ENCODE measurements at places on chromosomes 1 and 21. TPM values are rescaled to one million over a fixed set of nuclear protein-coding genes. Genes with fewer than 3 reads are reported as not detected.

GRCh38 chr1:153288634-153289275 is 24.0 kb downstream of the PGLYRP3 start:
- DNase-seq, result no peak

DNA sequence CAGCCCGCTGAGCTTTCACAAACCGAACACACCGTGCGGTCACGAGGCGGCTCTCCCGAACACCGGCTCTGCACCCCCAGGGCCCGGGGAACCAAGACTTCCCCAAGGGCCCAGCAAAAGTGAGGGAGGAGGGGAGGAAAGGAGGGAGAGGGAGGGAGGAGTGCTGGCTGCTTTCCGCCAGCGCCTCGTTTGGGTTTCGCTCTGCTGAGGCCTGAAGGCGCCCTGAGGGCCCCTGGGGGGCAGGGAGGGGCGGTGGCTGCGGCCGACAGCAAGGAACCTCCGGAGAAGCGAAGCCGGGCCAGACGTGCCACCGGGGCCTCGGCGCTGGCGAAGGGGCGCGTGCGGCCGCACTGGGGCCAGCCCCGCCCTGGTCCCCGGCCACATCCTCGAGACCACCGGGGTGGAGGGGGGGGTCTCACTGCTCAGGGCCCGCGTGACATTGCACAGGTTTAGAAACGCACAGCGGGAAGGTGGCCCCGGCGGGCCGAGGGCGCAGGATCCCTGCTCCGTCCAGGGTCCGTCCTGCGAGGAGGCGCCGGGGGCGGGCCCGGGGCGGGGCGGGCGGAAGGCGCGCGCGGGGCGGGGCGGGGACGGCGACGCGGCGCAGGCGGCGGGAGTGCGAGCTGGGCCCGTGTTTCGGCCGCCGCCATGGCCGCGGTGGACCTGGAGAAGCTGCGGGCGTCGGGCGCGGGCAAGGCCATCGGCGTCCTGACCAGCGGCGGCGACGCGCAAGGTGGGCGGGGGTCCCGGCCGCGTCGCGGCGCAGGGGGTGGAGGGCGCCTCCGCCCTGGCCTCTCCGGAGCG is at the start of gene PFKL:
TSS of gene PFKL (plus strand) at position 596 of the 804 bp plus-strand sequence. CDS start at position 649, 53 bp downstream.
- peak; percentile 78 for DNase-seq

DNA sequence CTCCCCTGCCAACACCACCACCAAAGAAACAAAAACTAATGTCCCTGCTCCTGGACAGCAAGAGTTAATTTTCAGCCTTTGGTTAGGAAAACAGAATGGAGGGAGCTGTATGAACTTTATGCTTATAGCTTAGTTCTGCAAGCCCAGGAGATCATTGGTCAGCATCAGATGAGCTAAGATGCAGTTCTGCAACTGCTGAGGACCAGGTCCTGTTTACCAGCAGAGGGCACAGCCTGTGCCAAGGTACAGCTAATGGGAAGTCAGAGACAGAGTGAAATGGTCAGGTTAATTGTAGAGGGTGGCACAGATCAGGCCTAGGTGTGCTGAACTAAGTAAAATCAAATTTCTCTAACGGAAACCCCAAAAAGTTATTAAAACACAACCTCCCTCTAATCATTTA is 161.3 kb downstream of the ROR1 start:
- no peak for DNase-seq

The RBBP4 gene
- 192 TPM for total RNA-seq

The EIF4G3 gene
- 68.7 TPM for total RNA-seq

DNA sequence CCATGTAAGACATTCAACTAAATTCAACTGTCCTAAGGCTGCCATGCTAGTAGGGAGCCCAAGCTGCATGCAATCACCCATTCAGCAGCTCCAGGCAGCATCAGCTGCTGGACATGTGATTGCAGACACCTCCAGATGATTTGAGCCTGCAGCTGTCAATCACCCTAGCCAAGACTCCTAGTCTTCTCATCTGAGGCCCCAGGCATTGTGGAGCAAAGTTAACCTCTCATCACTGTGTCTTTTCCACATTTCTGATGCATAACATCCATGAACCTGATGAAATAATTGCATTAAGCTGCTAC is 5.6 kb upstream of the CDC42BPA start:
- DNase-seq, result no peak

DNA sequence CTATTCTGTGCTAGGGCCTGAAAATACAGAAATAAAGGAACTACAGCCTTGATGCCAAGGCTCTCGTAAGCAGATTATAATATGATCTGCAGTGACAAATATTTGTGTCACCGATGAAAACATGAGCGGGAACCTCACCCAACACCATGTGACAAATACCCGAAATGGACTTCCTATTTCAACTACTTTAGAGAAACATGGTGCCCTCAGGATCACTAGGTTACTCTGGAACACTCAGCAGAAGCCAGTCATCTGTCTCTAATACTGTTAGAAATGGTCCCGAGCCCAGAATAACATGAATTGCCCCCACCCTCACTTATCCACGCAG is 463 bp upstream of the VAMP3 start:
- DNase-seq, result no peak

The MPZ gene
- 293 TPM for total RNA-seq

The SPRR5 gene
- total RNA-seq, result not detected

The TRABD2B gene
- total RNA-seq, result 0.89 TPM

All from spinal cord (tissue), 10 donors.